GM13977 (cell line): ENCODE measurements at places on chromosomes 7 and 10.

DNA sequence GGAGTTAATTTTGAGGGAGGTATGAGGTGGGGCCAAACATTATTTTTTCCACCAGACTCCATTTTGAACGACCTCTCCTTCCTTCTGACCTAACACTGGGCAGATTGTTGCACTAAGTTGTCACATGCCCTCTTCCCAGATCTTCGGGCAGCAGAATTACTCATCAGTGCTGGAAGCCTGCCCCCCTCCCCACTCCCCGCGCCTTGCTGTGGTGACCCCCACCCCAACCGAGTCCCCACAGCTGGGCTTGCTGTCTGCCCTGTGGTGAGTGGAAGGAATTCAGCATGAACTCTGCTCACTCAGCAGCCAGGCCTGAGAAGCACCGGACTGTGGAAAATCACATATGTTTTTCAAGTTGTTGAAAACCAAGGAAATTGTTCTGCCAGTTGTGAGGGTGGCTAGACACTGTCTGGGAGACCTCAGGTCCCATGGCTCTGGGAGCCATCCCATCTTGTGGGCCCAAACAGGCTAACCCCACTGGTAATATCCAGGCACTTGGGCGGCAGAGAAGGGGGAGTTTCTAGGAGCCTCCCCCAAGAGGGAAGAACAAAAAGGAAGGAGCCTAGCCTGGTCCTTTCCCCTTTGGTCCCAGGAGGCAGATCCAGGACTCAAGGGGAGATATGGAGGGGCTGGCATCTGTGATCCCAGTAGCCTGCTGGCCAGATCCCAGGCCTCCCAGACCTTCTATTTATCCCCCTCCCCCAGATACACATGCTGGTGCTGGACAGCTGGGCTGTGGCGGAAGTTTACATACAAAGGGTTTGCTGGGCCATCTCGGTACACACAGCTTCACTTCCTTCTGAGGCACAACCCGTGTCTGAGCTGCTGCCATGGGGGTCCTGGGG lies 3.5 kb upstream of the AEBP1 start:
- no peak for DNase-seq

GRCh38 chr7:12550956-12551355 lies 19.6 kb upstream of the SCIN start:
- no peak for DNase-seq

DNA sequence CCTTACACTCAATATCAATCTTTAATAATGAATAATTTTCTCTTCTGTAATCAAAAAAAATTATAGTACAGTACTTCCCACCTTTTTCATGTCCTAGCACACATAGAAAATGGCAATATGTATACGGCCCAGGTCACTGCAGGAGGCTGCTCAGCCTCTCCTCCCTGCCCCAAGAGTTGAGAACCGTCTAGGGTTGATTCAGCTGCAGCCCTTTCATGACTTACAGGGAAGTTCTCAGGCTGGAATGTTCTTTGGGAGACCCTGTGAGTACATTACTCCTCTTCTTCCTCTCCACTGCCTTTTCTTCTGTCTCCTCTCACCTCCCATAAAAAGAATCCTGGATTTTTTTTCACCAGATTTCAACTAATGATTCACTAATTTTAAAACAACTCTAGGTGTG lies 180.0 kb downstream of the HDAC9 start:
- DNase-seq = no peak

DNA sequence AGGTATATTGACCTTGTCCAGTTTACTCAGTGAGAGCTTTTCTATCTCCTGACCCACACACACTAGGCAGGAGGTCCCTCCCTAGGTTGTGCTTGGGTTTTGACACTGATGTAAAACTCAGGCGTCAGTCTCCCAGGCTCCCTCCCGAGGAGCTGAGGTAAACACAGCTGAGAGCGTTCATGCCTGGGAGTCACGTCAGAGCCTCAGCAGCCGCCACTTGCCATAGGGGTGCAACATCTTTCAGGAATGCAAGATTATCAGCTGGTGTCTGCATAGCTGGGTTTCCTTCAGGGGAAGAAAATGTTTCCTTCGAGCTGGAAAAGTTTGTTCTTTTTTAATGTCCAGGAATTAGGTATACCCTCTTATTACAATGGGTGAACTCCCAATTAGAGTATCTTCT lies 70.6 kb downstream of the FGFR2 start:
- no peak for DNase-seq

DNA sequence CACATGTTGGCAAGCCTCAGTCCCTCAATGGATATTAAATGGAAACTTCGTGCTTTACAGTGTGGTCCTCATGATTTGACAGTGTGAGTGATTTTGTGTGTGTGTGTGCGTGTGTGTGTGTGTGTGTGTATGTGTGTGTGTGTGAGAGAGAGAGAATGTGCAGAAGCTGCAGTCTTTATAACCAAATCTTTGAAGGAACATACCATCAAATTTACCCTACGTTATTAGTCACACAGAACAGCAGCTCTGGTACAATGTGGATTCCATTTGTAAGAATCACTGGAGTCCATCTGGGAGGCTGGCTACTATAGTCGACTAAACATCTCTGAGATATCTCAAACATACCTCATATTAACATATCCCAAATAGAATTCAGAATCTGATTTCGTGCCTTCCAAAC lies 928.0 kb upstream of the POT1 start:
- no peak for DNase-seq

DNA sequence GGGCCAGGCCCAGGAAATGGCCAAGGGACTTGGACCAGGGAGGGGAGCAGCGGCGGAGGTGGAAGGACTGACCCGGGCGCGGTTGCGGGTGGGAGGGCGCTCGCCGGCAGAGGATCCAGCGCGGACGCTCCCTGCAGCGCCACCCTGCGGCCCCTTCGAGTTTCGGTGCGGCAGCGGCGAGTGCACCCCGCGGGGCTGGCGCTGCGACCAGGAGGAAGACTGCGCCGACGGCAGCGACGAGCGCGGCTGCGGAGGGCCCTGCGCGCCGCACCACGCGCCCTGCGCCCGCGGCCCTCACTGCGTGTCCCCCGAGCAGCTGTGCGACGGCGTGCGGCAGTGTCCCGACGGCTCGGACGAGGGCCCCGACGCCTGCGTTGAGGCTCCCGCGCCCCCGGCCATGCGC lies 16.8 kb upstream of the ZNF467 start:
- no peak for DNase-seq

GRCh38 chr10:44390585-44391072 lies 5.7 kb upstream of the CXCL12 start:
- DNase-seq = no peak

DNA sequence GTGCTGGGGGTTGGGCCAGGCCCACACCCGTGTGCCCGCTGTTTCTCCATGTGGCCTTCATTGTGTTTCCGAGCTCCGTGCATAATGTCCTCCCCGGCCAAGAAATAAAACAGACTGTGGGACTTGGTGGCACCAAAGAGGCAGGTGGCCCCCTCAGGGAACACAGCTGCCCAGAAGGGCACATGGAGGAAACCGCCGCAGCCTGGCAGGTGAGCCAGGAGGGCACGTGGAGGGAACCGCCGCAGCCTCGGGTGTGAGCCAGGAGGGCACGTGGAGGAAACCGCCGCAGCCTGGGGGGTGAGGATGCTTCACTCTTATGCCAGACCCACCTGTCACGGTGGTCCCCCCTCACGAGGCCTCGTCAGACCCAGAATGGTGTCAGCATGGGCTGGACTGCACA lies 288.7 kb downstream of the WDR37 start:
- no peak for DNase-seq

GRCh38 chr7:129947701-129948100 lies 5.1 kb downstream of the UBE2H start:
- no peak for DNase-seq

DNA sequence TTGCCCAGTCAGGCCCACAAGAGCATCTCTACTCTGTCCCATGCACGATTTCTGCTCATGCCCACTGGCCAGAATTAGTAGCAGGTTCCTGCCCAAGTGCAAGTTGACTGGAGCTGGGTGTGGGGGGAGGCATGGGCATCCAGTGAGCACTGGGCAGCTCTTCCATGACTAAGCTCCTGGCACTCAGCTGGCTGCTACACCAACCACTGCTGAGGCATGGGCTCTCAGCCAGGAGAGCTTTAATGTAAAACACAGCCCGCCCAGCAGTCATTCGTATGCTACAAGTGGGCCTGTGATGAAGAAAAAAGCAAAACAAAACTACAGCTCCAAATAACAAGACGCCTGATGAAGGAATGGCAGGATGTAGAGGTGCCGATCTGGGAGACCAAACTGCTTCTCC lies 335.4 kb upstream of the PFKP start:
- no peak for DNase-seq

GRCh38 chr7:46515844-46516590 lies 594.9 kb upstream of the IGFBP3 start:
- DNase-seq = no peak

GRCh38 chr10:100021322-100021721 lies 11.6 kb upstream of the DNMBP start:
- DNase-seq = no peak

DNA sequence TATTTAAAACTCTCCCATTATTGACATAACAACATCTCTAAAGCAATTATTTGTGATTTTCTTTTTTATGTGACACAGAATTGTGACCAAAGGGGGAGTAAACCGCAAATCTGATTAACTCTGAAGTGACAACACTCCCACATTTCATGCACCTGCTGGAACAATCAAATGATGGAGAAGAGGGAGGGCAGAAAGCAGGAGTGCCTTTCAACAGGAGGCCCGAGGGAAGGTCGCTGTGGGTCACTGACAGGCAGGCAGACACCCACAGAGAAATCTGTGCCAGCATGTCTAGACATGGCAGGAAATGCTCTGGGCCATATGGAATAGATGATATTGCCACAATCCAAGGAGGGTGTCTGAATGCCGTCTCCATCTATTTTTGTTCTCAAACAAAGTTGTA lies 247.3 kb downstream of the DOCK4 start:
- no peak for DNase-seq

GRCh38 chr7:143958781-143959180 lies 4.1 kb downstream of the OR2F1 start:
- DNase-seq = no peak

- DNase-seq = no peak
Observed at GRCh38 chr7:1431634-1432380, 27.5 kb downstream of the MICALL2 start.

GRCh38 chr7:158432369-158433341 lies 155.0 kb downstream of the PTPRN2 start:
- no peak for DNase-seq

DNA sequence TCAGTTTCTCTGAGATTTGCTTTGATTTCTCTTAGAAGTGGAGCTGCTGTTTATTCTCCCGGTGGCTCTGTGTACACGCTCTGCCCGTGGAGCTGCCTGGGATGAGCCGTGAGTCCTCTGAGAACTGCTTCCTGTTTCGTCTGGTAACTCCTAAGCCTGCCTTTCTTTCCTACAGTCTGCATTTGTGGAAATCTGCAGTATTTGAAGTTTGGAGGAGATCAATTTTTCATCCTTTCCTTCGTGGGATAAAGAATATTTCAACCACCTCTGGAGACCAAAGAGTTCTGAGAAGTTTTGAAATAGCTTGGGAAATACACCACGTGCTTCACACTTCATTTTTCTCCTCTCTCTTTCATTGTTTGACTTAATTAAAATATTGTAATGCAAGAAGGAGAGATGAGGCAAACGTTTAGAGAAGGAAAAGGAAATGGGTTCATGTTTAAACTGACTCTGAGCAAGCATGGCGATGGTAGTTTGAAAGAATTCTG lies 311.9 kb downstream of the LRMDA start:
- DNase-seq = no peak

- no peak for DNase-seq
Observed at GRCh38 chr7:47358357-47358756, 223.6 kb downstream of the TNS3 start.

GRCh38 chr10:95664543-95664942 lies 8.0 kb upstream of the ALDH18A1 start:
- no peak for DNase-seq

GRCh38 chr10:70832221-70832620 lies 16.5 kb downstream of the SGPL1 start:
- no peak for DNase-seq

GRCh38 chr10:71769279-71769823 lies 4.0 kb downstream of the VSIR start:
- DNase-seq = no peak

DNA sequence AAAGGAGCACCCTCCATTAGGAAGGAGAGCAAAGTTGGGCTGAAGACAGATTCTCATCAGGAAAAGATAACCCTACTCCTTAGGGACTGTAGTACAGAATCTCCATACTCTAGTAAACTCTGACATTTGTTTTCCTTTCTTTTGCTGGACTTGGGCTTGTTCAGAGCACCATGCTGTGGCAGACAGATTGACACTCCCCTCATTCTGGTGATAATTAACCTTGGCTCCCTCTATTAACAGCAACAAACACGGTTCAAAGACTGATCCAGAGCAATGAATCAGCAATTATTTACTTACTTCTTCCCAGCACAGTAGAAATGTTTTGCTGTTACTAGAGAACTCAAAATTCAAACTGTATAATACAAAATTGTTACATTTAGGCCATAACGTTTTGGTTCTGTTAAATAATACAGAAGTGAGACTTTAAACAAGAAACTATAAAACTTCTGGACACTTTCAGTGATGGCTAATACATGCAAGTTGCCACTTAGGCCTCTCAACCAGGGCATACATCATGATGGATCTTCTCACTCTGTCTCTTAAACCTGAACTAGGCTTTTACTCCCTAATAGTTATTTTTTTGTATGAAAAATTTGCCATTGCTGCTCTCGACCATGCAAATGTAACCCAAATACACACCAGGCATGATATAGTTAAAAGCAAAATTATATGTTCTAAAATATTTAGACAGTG lies 639.0 kb downstream of the IPMK start:
- DNase-seq = no peak

- DNase-seq = no peak
Observed at GRCh38 chr10:132301371-132302330, 6.1 kb downstream of the STK32C start.

GRCh38 chr10:8298896-8299570 lies 244.5 kb downstream of the GATA3 start:
- no peak for DNase-seq

GRCh38 chr10:61633665-61634064 lies 29.1 kb upstream of the CABCOCO1 start:
- DNase-seq = no peak
